ENCODE measurements at places on chromosomes 5 and 9.

GRCh38 chr5:132293992-132294727 is at the start of gene SLC22A4:
SLC22A4 (plus strand) TSS chr5:132294394; CDS start chr5:132294617, 223 bp downstream.
- peak; percentile 98 for DNase-seq

GRCh38 chr5:135776457-135776856 is 58.0 kb upstream of the SLC25A48 start:
- DNase-seq: no peak

- DNase-seq: no peak
Measured at GRCh38 chr5:148858547-148858946, 32.1 kb downstream of the ADRB2 start.

GRCh38 chr9:116951588-116952435 is 264.7 kb downstream of the TRIM32 start:
- peak; percentile 22 for DNase-seq
